ENCODE measurements at places on chromosomes 2 and 18.
A peak's percentile ranks its signal among the peaks of the same experiment; 100 is the strongest.

- DNase-seq, result no peak
Observed at GRCh38 chr2:237774811-237775553, 23.6 kb upstream of the RBM44 start.

GRCh38 chr18:46297621-46298020 lies 193.4 kb downstream of the HAUS1 start:
- DNase-seq, result no peak

GRCh38 chr2:73821227-73821626 lies 7.5 kb upstream of the STAMBP start:
- no peak for DNase-seq

GRCh38 chr2:135555311-135555710 lies 24.0 kb downstream of the R3HDM1 start:
- no peak for DNase-seq

DNA sequence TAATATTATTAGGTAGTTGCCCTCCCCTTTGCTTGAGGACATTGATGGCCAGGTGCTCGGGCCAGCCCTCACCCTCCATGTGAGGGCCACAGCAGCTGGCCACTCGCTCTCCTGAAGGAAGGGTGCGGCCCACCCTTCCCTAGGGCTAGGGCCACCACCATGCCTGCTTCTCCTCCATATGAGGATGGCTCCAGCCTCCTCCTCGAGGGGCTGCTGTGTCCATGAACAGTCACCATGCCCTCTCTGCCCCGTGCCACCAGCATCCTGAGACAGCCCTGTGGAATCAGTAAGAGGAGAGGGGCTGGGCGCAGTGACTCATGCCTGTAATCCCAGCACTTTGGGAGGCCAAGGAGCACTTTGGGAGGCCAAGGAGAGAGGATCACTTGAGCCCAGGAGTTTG lies 2.4 kb downstream of the GPR17 start:
- no peak for DNase-seq

GRCh38 chr2:65129286-65129825 lies 550 bp downstream of the RAB1A start:
- DNase-seq, result peak; percentile 1

GRCh38 chr2:200791905-200792304 lies 19.8 kb upstream of the BZW1 start:
- DNase-seq, result no peak

Measured in GM04504 (cell line).